ENCODE measurements at places on chromosomes 2 and 18. TPM values are rescaled to one million over a fixed set of nuclear protein-coding genes. Genes with fewer than 3 reads are reported as not detected.

- no peak for DNase-seq
Measured at GRCh38 chr18:80154293-80154692, 45.2 kb downstream of the ADNP2 start.

Gene C2orf66
- total RNA-seq, result not detected

DNA sequence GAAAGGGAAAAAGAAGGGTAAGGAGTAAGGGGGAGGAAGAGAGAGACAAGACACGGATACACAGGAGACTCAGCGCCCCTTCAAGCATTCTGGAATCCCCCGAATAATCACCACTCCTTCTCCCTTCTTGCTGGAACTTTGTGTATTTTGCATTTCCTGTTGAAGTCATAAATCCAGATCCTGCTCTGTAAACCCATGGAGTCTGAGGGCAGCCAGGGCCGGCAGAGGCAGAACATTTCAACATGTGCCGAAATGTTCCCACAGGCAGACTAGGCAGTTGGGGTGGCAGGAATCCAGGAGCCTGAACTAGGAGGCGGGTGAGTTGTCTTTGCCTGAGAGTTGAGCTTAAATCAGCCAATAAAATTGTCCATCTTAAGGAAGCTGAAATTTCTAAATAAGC, 193.1 kb downstream of the SH3RF3 start:
- no peak for DNase-seq

Gene FOXD4L1
- total RNA-seq, result 0.73 TPM

DNA sequence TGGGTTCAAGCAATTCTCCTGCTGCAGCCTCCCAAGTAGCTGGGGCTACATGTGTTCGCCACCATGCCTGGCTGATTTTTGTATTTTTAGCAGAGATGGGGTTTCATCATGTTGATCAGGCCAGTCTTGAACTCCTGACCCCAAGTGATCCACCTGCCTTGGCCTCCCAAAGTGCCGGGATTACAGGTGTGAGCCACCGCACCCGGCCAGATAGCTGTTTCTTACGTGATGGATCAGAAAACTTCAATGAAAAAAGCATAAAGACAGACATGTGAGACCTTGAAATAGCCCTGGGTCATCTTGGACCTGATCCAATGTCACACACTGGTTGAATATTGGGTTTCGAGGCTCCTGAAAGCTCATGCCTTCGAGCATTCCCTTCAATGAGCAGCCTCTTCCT, 66.7 kb upstream of the RTN4 start:
- no peak for DNase-seq

- DNase-seq, result no peak
Measured at GRCh38 chr18:38933910-38934510, 1368.4 kb upstream of the CELF4 start.

DNA sequence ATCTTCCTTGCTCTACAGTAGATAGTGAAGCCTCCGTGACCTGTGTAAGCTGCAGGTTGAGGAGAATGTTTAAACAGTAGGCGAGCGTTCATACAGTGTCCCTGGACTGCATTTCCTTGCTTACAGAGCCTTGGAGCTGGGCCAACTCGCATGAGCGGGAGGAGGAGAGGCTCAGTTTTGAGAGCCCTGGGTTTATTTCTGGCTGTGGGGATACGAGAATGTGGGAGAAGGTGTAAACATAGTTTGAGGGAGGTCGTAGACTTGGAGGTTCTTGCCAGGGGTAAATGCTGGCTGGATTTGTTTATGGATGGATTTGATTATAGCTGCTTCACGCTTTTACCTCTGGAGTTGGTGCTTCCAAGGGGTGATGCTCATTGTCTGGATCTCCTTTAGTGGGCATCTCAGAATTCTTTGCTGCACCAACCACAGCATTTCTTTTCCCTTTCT, 20.8 kb downstream of the CRIM1 start:
- DNase-seq, result no peak

- no peak for DNase-seq
Measured at GRCh38 chr18:62988471-62988870, 273.1 kb downstream of the PHLPP1 start.

GRCh38 chr2:29946505-29946904, 25.1 kb upstream of the ALK start:
- no peak for DNase-seq

GRCh38 chr2:86238354-86238753, 39.1 kb downstream of the MRPL35 start:
- no peak for DNase-seq

DNA sequence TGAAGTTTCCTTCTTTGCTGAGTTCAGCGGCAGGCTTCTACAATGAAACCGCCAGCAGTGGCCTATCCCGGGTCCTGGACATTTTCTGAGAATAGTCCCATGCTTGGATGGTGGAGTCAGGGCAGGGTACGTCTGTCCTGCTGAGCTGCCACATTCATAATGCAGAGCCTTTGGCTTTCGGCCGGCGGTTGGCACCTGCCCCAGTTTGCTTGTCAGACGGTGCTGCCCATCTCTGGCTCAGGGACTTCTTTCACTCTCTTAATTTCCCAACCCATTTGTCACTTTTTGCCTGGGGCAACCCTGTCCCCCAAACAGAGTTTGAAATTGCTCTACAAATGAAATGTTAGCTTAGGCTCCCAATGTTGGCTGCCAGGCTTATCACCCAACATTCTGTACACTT, 57.2 kb downstream of the SOX11 start:
- no peak for DNase-seq

GRCh38 chr2:72993147-72993932, 76.0 kb downstream of the EMX1 start:
- no peak for DNase-seq

DNA sequence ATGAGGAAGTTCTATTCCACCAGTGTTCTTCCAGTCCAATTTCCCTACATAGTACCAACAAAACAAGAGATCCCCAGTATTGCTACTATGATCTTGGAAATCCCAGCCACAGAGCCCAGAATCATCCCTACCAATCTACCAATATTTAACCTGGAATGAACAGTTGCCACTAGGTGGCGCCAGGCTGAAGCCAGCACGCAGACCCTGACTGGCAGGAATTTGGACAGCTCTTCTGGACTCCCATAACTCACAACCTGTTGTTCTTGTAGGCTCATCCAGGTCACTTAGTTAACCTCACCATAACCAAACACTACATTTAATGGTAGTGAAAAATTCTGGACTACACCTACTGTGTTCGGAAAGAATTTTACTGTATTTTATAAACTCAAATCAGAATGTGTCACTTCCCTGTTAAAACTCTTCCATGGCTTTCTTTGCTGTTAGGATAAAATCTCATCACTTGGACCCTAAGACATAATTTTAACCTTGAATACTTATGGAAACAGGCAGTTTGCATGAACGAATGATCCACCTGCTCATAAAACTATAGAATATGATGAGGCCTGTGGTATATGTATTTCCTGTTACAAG, 59.8 kb upstream of the SLC38A11 start:
- DNase-seq, result peak; percentile 69

GRCh38 chr2:47262657-47263056, 107.5 kb upstream of the STPG4 start:
- no peak for DNase-seq

DNA sequence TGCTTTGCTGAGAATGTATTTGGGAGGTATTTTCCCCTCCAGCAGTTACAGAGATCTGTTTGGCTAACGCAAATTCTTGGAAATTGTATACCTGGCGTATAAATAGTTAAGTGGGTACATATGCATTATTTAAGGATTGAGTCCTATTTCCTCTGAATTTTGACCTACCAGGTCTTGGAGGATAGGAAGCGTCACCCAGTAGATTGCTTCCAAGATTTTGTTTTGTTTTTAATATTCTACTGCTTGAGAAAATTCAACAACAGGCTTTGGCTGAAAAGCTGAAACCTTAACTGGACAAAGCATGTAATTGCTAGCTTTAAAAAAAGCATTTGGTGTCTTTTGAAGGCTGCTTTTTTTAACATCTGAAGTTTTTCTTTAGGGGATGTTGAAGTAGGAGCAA, 150.1 kb downstream of the WDSUB1 start:
- no peak for DNase-seq

Gene MARCHF4
- not detected for total RNA-seq

Gene DSG4
- total RNA-seq, result not detected

Gene NOL4
- not detected for total RNA-seq

All from Caco-2 (cell line).